ELF-1 (cell line): ENCODE measurements at places on chromosomes 4 and X.

DNA sequence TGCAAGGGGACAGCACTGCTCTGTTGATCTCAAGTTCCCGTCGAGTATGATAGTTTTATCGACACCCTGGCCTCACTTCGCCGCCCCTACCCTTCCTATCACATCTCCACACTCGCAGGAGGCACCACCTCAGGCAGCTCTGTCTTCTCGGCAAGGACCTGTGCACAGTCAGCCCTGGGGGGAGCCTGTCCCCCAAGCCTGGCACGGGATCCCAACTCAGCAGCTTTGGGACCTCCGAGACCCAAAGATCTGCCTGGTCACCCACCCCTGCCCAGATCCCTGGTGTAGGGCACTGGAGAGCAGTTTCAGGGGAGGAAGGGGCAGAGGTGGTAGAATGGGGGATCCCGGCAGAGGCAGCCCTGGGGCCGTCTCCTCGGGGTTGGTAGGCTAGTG, 18.0 kb upstream of the UBA1 start:
- DNase-seq = no peak

DNA sequence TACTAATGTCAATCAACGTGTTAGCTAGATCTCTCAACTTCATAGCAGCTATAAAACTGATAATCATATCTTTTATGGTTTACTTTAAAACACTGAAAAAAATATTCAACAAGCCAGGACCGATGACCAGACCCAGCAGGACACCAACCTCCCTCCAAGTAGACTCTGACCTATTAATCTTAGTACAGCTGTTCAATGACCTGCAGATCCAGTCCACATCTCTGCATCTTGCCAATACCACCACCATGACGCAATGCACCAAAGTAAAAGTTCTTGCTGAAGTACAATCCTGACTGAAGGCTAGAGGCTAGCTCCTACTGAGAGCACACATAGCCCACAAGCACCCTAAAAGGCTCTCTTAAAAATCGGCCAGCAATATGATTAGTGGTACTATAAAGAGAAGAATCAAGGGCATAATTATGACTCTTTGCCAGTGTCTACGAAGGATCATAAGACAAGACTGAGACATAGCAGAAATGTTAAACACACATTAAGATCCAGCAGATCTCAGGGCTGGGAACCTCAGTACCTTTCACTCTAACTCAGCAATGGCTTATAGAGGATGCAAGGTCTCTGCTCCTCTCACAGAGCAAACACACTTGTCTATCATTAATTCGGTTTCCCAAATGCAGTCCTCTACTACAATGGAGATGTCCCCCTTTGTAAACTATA, 7.6 kb downstream of the MED14 start:
- no peak for DNase-seq

GRCh38 chr4:47486231-47486673, 1.2 kb downstream of the ATP10D start:
- no peak for DNase-seq

DNA sequence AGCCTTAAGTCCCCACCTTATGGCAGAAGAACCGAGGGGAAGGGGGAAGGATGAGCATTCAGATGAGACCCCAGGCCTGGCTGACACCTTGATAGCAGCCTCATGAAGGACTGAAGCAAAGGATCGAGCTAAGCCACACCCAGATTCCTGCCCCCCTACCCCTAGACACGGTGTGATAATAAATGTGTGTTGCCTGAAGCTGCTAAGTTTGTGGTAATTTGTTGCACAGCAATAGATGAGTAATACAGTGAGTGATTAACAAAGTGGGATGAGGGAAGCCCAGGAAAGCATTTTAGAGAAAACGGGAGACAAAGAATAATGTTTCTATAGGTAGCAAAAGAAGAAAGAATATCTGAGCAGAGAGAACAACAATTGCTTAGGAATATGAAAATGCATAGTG, 404.2 kb downstream of the MID1IP1 start:
- no peak for DNase-seq

- DNase-seq = peak; percentile 65
These were observed 109.1 kb upstream of the SLC4A4 start for GRCh38 chr4:71229477-71230270.

DNA sequence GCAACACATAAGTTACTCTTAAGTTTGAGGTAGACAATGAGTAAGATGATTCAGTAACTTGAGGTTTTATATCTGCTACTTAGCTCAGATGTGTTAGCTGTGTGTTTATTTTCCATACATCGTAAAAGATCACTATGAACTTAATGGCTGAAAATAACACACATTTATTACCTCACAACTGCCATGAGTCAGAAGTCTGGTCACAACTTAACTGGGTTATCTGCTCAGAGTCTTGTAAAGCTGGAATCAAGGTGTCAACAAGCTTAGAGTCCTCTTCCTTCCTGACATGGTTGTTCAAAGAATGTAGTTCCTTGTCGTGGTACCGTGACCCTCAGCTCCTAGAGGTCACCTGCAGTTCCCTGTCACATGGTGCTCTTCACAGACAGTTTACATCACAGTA, 204.9 kb upstream of the MAGEB2 start:
- DNase-seq = no peak

- no peak for DNase-seq
These were observed 355.2 kb downstream of the DCAF12L2 start for GRCh38 chrX:125810856-125811255.

DNA sequence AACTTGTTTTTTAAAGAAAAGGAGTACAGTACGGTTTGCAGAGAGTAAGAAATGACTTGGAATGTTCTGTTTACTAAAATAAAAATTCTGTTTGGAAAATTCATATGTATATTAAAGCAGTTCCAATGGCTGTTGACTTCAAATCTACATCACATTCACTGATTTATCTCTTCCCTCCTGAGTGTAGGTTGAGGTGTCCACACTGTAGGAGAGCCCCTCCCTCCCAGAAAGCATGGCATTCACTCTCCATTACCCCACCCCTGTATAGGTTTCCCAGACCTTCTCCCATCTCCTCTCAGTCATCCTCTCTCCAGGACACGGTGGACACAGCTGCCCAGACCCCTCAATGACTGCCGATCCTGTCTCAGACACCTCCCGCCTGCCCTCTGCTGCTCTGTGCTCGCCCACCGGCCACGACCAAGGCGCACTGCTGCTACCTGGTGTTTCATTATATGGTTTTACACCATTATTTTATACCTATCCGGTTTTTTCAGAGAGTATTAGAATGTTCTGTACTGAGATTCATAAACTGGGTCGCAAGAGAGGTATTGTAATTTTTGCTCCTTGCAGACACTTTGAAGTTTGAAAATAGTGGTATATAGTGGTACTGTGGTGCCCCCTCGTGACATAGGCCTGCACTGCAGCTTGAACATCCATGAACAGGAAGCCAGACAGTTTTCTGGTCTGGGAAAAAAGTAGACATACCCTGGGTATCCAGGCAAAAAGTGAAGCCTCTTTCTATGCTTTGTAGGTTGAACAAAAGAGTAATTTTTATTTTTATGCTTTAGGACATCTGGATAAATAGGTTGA, 38.8 kb upstream of the BEX4 start:
- peak; percentile 66 for DNase-seq
